ENCODE measurements at places on chromosomes 12 and 14.

DNA sequence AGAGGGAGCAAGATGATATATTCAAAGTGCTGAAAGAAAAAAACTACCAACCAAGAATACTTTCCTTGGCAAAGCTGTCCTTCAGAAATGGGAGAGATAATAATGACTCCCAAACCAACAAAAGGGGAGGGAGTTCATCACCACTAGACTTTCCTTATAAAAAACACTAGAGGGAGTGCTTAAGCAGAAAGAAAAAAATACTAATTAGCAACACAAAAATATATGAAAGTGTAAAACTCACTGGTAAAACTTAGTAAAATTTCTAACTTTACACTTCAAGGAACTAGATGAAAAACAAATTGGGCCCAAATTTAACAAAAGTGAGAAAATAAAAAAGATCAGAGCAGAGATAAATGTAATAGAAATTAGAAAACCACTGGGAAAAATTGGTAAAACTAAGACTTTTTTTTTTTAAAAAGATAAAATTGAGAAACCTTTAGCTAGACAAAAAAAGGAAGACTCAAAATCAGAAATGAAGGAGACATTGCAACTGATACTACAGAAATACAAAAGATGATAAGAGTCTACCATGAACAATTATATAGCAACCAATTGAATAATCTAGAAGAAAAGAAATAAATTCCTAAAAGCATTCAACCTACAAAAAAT lies 60.4 kb upstream of the FAR2 start:
- DNase-seq: no peak

- DNase-seq: no peak
These were observed 16.6 kb downstream of the SOCS2 start for GRCh38 chr12:93589081-93589480.

DNA sequence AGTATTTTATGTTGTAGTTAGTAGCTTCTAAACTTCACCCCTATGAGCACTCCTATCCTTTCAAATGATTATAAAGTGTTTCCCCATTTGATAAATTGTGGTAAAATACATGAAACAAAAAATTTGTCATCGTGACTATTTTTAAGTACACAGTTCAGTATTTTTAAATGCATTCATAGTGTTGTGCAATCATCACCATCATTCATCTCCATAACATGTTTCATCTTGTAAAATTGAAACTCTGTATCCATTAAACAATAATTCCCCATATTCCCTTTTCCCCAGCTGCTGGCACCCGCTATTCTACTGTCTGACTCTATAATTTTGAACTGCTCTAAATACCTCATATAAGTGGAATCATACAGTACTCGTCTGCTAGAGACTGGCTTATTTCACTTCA lies 52.5 kb downstream of the ATP23 start:
- DNase-seq: no peak

- DNase-seq: no peak
These were observed 678 bp downstream of the ZBTB25 start for GRCh38 chr14:64502887-64503433.

- no peak for DNase-seq
These were observed 22.3 kb downstream of the CAMKK2 start for GRCh38 chr12:121274036-121274763.

- DNase-seq: no peak
These were observed 28.1 kb upstream of the RAB21 start for GRCh38 chr12:71726548-71726947.

DNA sequence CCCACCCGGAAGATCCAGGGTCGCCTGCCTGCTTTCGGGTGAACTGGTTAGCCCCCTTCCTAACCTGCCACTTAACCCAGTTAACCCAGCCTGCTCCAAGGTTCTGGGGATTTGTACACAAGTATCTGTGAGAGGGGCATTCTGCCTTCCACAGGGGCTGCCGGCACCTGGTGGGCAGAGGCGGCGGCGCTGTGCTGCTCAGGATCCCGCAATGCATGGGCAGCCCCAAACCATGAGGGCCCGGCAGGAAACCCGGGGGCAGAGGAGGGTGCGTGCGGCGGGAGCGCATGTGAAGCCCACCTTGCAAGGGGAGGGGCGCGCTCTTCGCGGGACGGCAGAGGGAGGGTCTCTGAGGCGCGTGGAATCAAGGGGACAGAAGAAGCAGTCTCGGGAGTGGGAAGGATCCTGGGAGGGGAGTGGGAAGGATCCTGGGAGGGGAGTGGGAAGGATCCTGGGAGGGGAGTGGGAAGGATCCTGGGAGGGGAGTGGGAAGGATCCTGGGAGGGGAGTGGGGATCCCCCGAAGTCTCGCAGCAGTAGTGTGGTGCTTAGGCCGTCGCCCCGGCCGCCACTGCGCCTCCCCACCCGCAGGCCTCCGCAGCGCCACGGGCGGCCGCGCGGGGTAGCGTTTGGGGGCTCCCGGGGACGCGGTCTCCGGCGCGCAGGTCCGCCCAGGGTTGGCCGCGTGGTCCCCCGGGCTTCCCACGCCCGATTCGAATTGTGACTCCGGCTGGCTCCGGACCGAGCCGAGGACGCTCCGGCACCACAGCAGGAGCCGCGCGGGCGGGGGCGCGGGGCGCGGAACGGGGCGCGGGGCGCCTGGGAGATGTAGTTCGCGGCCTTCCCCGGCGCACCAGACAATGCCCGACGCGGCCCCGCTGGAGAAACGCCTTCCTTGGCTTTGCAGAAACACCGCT lies 4.9 kb upstream of the MTA1 start:
- DNase-seq: peak; percentile 35

Data from activated naive CD4-positive, alpha-beta T cell (primary cell).